Activated B cell treated with CpG ODN at 0.5 μM for 24 hours (primary cell): ENCODE measurements at places on chromosomes 16 and 17.

GRCh38 chr16:20849589-20850390 lies 43.5 kb downstream of the REXO5 start:
- DNase-seq = peak; percentile 50

- no peak for DNase-seq
Measured at GRCh38 chr17:67440277-67441051, 63.4 kb downstream of the PITPNC1 start.

DNA sequence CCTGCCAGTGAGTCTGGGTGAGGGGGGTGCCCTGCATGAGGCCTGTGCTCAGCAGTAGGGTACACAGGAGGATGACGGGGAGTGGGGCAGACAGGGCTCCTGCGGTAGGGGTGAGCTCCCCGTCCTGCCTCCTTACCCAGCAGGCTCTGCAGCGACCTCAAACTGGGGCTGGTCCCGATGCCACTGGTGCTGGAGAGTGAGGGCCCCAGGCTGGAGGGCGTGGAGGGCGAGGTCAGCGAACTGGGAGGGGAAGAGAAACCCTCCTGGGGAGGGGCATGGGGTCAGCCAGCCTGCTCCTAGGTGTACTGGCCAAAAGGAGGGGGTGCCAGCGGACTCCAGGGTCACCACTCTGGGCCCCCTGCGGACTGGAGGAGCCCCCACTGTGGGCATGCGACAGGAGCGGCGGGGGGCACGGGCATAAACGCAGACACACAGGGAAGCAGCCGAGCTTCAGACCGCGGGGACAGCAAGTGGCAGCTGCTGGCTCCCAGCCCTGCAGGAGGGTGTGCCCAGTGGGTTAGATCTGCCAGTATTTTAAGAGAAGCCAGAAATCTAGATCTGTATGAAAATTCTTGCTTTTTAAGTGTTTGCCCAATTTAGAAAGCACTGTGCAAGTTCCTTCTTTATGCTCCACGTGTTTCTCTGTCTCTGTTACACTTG lies 9.0 kb upstream of the VASN start:
- no peak for DNase-seq

GRCh38 chr17:39675390-39676082 lies 7.3 kb downstream of the PNMT start:
- no peak for DNase-seq

DNA sequence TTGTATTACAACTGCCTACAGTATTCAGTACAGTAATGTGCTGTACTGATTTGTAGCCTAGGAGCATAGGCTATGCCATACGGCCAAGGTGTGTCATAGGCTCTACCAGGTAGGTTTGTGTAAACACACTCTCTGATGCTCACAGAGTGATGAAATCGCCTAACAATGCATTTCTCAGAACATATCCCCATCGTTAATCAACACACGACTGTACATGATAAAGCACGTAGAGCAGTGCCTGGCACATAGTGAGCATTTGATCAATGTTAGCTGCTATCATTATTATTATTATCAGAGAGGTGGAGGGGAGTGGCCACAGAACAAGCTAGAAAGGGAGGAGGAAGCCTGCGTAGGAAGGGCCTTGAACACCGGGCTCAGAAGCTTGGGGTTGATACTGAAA lies 81.1 kb upstream of the LHX1 start:
- DNase-seq = no peak

GRCh38 chr16:49822649-49823370 lies 33.1 kb downstream of the ZNF423 start:
- no peak for DNase-seq

DNA sequence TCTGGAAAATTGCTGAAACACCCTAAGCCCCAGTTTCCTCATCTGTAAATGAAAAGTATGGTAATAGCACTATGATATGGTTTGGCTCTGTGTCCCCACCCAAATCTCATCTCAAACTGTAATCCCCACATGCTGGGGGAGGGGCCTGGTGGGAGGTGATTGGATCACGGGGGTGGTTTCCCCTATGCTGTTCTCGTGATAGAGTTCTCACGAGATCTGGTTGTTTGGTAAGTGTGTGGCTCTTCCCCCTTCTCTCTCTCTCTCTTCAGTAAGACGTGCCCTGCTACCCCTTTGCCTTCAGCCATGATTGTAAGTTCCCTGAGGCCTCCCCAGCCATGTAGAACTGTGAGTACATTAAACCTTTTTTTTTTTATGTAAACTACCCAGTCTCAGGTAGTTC lies 490.7 kb downstream of the TMEM114 start:
- no peak for DNase-seq

DNA sequence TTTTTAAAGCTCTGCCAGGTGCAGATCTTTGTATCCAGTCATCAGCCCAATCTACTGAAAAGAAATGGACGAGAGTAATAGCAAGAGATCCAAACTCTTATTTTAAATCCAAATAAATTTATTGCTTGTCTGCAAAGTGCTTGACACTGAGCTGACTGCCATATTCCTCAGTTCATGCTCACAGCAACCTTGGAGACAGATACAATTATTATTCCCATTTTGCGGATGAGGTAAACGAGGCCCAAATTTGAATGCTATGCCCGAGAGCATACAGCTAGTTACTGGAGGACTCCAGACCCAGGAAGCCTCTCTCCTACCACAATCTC lies 620 bp downstream of the NOB1 start:
- no peak for DNase-seq
